ENCODE measurements at places on chromosomes 5 and 9.

DNA sequence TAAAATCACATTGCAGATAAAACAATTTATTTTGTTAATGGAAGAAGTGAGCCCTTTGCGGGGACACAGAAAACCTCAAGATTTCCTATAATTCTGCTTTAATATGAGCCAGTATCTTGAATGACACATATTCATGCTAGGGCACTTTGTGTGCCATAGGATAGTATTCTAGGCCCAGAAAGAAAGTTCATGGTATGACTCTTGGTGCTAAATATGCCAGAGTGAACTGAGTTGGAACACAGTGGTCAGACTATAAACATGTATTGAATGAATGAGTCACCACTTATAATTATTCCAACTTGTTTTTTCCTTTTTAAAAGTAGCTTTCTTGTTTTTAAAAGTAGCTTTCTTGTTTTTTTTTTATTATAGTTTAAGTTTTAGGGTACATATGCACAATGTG, 46.0 kb downstream of the ADAMTS19 start:
- no peak for DNase-seq

DNA sequence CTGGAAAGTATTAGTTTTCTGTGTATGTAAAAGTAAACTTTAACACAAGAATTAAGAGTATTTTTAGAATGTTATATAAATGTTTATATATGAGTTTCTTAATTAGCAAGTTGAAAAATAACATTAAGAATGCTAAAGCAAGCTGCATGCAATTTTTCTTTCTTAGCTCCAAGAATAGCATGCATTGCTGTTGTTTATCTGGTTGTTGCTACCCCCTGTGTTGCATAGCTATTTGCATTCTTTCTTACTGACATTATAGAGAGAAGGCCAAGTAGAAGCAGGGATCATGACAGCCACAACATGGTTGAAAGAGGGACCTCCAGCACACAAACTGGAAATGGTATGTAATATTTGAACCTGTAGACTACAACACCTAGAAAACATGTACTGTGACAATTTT, 94.8 kb downstream of the ERCC6L2 start:
- DNase-seq: no peak

DNA sequence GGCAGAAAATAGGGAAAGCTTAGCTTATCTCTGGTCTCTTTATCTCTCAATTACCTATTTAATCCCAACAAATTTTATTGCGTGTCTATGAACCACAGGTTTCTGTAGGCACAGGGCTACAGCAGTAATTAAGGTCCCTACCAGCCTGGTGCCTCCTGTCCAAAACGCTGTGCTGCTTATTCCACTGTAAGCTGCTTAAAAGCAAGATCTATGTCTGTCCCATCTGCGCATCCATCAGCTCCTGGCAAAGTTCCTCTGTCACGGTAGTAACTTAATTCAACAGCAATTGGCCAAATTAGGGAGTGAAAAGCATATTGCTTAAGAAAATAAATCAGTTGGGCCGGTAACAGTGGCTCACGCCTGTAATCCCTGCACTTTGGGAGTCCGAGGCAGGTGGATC, 235.8 kb upstream of the VLDLR start:
- DNase-seq: no peak

- DNase-seq: no peak
Observed at GRCh38 chr9:126630458-126631237, 16.9 kb downstream of the LMX1B start.

DNA sequence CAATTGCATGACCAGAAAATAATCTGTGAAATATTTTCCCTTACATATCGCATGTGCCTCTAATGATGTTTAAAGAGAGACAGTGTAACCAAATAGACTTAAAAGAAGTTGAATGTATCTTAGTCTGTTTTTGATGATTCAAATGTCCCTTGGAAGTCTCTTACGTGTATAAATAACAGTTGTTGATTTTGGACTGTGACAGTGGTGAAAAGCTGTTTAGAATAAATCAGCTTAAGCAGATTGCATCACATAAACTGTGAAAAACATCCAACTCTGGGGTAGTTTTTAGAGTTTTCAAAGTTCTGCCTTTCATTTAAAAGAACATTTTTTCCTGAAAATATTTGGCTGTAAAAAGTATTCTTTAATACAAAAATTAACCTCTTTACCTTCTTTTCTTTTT, 301.1 kb downstream of the PRR16 start:
- DNase-seq: no peak
